Neuronal stem cell (in vitro differentiated cells): ENCODE measurements at places on chromosomes 6 and 20.

- no peak for DNase-seq
These were observed 58.3 kb downstream of the RIN2 start for GRCh38 chr20:19816386-19816785.

- DNase-seq: no peak
These were observed 91.7 kb upstream of the NFATC2 start for GRCh38 chr20:51634257-51634656.

DNA sequence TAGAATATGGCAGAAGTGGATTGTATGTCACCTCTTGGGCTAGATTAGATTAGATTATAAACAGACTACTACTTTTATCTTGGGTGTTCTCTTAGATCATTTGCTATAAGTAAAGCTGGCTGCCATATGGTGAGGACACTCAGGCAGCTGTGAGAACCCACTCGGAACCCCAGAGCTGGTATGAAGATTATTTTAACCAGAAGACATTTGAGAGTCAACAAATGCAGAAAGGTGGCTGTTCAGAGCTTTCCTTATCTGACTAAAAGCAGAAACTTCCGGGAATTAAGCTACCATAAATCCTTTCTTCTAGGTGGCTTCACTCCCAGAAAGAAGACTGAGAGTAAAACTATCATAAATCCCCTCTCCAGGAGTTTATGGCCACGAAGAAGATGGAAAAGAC, 91.9 kb downstream of the RNGTT start:
- no peak for DNase-seq

GRCh38 chr20:6863355-6863754, 95.9 kb downstream of the BMP2 start:
- no peak for DNase-seq

DNA sequence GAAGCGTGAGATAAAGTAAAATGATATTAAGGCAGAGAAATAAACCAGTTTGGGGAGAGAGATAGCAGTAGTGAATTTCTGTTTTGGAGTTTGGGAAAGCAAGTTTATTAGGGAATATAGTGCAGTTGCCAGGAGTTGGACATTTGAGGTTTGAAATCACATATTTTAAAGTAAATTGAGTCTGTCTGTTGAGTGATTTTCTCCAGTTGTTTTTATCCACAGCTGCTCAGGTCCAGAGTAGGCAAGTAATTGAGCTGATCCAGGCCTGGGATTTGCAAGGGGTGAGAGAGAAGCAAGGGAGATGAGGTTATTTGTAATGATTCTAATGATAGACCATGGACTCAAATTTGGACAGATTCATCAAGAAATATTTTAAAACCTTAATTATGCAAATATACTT, 481.9 kb downstream of the UTRN start:
- no peak for DNase-seq

DNA sequence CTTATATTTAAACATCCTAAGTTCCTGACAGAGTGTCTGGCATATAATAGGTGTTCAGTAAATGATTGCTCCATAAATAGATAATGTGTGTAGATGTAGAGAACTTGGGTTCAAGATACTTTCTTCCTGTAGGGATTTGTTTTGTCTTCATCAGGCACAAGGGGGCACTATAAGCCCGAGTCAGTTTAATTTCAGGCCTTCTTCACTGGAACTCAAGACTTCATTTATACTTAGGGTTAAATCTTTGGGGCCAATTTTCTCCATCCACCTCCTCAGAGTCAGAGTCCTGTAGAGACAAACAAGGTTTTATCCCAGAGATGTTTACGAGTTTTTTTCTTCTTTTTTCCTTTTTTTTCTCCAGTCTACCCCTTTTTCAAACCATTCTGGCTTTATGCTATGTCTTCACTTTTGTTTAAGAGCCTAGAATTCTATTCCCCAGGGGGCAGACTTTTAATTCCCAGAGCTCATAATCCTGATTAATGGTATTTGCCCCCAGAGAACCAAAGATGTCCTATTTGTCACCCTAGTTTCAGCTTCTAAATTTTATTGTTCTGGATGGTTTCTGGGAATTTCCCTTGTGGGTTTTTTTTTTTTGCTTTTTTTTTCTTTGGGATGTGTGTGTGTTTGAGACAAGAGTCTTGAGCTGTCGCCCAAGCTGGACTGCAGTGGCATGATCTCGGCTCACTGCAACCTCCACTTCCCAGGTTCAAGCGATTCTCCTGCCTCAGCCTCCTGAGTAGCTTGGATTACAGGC, 88.4 kb downstream of the HFE start:
- peak; percentile 55 for DNase-seq

- DNase-seq: no peak
These were observed 9.3 kb downstream of the SERAC1 start for GRCh38 chr6:158158748-158159147.

DNA sequence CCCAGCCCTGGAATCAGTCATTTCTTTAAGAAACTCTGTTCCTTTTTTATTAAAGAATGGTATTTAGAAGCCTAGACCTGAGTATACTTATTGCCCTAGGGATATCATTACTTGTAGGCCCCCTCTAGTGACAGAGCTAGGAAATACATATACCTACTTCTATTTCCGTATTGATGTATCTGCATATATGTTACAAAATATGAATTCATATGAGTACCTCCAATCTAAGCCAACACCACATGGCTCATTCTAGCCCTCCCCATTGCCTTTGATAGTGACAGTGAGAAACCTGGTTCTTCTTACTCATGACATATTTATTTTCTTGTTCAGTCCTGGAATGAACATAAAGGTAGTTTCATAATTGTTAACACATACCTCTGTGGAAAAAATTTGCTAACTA, 137.2 kb downstream of the FARS2 start:
- no peak for DNase-seq

- DNase-seq: no peak
These were observed 74.7 kb downstream of the LYRM2 start for GRCh38 chr6:89563866-89564265.

DNA sequence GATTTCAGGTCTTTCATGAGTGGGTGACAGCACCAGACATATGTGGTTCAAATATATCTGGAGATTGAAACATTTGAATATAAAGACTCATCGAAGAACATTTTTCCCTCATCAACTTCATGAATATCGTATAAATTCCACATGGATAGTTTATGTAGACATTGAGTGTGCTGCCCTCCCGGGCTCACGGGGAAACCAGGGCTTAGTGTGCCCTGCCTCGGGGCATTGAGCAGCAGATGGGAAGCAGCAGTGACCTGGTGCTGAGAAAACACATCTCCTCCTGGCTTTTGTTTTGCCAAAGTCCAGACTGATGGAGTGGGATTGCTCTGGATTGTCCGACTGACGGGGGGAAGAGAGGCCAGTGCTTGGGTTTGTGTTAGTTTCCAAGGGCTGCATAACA, 17.8 kb upstream of the SLC2A12 start:
- no peak for DNase-seq
